NCI-H2227 treated with DMSO at 0.1 percent for 48 hours (cell line): ENCODE measurements at places on chromosomes 3 and 15.

GRCh38 chr15:65887565-65887964, 18.3 kb downstream of the RAB11A start:
- no peak for DNase-seq

DNA sequence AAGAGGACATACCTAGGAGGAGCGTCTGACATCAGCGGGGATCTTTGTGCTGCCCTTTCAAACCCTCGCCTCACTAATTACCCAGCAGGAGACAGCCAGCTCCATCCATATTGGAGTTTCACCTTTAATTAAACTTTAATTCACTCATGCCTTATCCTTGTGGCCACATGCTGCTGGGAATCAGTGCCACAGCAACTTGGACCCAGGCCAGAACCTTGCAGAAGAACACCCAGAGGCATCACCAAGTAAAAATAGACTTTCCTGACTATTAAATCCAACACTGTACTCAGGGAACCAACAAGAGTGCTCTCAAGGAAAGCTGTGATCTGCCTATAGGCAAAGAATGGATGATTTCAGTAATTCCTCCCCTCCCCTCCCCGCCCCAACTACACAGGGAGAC, 23.9 kb downstream of the EIF1B start:
- peak; percentile 10 for DNase-seq

GRCh38 chr3:114318295-114318694, 24.5 kb downstream of the TIGIT start:
- no peak for DNase-seq

GRCh38 chr15:64837502-64837901, 4.2 kb upstream of the PLEKHO2 start:
- DNase-seq: no peak
